ENCODE measurements at places on chromosomes 1 and 21. TPM values are rescaled to one million over a fixed set of nuclear protein-coding genes. Genes with fewer than 3 reads are reported as not detected.

FAM3B gene
- not detected for total RNA-seq

GRCh38 chr1:9670085-9670484 is 18.6 kb downstream of the PIK3CD start:
- H3K27me3 ChIP-seq, result peaks cover 4% of the 10 kb centered on the region
- no peak overlapping the region for H3K27ac ChIP-seq
- H3K36me3 ChIP-seq, result no peaks in the 10 kb centered on the region
- no peak for DNase-seq
- H3K4me3 ChIP-seq, result no peak overlapping the region

DNA sequence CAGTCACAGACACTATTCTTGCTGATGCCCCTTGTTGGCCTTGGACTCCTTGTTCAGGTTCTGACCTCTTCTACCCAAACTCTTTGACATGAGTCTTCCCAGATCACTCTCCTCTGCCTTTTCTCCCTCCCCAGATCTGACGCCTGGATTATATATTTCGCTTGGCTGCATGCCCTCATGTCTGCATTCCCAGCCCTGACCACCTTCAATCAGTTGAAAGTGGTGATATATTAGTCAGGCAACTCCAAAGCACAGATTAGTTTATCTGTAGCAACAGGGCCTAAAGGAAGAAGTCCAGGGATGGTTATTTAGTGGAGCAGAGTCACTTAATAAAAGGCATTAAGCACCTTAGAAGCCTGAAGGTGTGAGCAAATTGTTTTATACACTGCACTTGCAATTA is 110.0 kb upstream of the GUCA2B start:
- no peaks in the 10 kb centered on the region for H3K27me3 ChIP-seq
- no peaks in the 10 kb centered on the region for H3K36me3 ChIP-seq
- DNase-seq, result no peak
- H3K4me3 ChIP-seq, result no peak overlapping the region
- H3K27ac ChIP-seq, result no peak overlapping the region
- no peaks in the 10 kb centered on the region for H3K4me1 ChIP-seq

DNA sequence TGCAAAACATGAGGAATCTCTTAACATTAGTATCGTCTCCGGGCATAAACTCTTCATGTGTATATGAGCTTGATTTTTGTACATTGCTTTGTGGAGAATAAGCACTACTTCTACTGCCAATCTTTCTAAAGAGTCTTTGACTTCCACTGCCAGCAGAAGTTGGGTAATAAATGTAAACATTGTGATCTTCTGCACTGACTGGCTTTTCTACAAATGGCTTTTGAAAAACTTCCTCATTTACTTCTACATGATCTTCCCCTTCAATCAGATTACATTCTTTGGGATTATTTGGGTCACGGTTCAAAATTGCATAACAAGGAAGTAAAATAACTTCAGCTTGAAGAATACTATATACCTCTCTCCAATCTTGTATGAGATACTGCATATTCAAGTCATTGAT is 30.4 kb upstream of the SLC44A5 start:
- H3K36me3 ChIP-seq, result no peaks in the 10 kb centered on the region
- H3K4me1 ChIP-seq, result no peaks in the 10 kb centered on the region
- no peak overlapping the region for H3K27ac ChIP-seq
- H3K4me3 ChIP-seq, result no peak overlapping the region

DNA sequence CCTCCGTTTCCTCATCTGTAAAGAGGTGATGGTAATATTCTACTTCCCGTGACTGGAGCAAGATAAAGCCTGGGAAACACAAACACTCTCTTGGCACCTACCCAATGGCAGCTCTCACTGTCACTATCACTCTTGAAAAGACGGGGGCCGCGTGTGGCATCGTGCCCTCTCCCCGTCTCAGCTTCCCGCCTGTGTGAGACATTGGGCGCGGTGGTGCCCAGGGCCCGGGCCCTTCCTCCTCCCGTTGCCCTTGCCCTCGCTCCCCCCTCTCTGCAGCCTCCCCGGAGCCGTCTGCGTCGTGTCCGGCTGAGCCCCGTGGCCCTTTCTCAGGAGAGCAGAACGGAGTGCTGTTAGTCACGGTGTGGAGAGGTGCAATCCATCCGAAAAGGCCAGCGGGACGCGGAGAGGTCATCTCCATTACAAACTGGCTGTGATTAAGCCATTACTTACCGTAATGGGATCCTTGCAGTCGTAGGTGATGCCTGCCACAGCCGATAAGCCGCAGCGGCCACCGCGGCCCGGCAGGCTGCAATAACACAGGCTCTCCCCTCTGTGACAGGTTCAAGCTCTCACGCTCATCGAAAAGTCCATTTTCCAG is 156.4 kb upstream of the ZC3H12A start:
- no peaks in the 10 kb centered on the region for H3K36me3 ChIP-seq
- no peak for DNase-seq
- H3K4me3 ChIP-seq, result no peak overlapping the region
- no peak overlapping the region for H3K27ac ChIP-seq
- peaks cover 82% of the 10 kb centered on the region for H3K27me3 ChIP-seq

RAB3GAP2 gene
- 23.4 TPM for total RNA-seq

DMBX1 gene
- not detected for total RNA-seq

SIK1 gene
- total RNA-seq, result 7.9 TPM

ZBED6 gene
- 17.7 TPM for total RNA-seq

MPL gene
- total RNA-seq, result not detected

GRCh38 chr1:45753248-45754037 is 3.0 kb upstream of the IPP start:
- DNase-seq, result no peak
- H3K36me3 ChIP-seq, result no peaks in the 10 kb centered on the region
- H3K27me3 ChIP-seq, result no peaks in the 10 kb centered on the region
- H3K27ac ChIP-seq, result no peak overlapping the region

FALEC gene
- not detected for total RNA-seq

GRCh38 chr1:114043054-114043453 is 63.8 kb downstream of the OLFML3 start:
- no peak for DNase-seq
- H3K27ac ChIP-seq, result no peak overlapping the region
- H3K4me1 ChIP-seq, result peaks cover 4% of the 10 kb centered on the region
- no peaks in the 10 kb centered on the region for H3K36me3 ChIP-seq

TNFAIP8L2 gene
- 1.9 TPM for total RNA-seq

AVPR1B gene
- not detected for total RNA-seq

DNAH14 gene
- total RNA-seq, result 7.1 TPM

TRNP1 gene
- 16.4 TPM for total RNA-seq

DNA sequence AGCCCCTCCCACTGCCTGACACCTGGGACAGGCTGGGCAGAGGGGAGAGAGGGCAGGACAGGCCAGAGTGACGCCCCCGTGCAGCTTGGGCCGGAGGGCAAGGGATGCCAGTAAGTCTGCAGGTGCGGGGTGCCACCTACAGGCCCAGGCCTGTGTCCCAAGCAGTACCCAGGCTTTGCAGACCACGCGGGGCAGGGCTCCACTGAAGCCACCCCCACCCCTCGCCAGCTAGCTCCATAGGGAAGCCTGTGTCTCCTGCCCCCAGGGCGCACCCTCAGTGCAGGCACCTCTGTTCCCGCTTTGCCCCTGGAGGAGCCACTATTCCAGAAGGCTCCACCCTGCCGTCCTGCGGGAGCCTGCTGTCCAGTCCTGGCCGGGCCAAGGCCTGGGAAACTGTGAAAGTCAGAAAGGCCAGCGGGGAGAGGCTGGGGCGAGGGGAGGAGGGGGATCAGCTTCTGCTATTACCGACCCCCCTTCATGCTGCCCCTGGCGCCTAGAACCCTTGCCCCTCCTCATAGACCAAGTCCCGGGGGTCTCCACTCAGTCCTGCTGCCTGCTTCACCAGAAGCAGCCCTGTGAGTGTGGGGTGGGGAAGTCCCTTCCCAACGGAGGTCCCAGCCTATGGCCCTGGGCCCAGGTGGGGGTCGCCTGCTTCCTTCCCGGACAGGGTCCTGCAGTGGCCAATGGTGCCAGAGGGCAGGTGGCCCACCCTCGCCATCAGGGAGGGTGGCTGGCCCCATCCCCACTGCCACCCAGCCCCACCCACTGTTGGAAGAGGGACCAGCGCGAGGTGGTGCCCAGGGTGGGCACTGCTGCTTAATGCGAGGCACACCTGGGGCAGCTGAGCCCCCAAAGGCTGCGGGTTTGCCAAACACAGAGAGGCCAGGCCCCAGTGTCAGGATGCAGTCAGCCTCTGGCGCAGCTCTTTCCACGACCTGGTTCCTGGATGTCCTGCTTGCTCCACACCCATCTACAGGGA is 54.4 kb downstream of the KCNAB2 start:
- H3K27me3 ChIP-seq, result no peaks in the 10 kb centered on the region
- DNase-seq, result peak; percentile 57
- no peaks in the 10 kb centered on the region for H3K36me3 ChIP-seq
- H3K4me3 ChIP-seq, result no peak overlapping the region

GRCh38 chr1:66331658-66332547 is 202.1 kb upstream of the SGIP1 start:
- H3K27ac ChIP-seq, result peak overlapping the region; percentile 82
- H3K4me1 ChIP-seq, result no peaks in the 10 kb centered on the region
- H3K4me3 ChIP-seq, result peak overlapping the region; percentile 28
- peak; percentile 82 for DNase-seq
- no peaks in the 10 kb centered on the region for H3K27me3 ChIP-seq

- peaks cover 37% of the 10 kb centered on the region for H3K36me3 ChIP-seq
- H3K27ac ChIP-seq, result peak overlapping the region; percentile 93
- peak overlapping the region; percentile 91 for H3K4me3 ChIP-seq
- no peaks in the 10 kb centered on the region for H3K4me1 ChIP-seq
Measured at GRCh38 chr1:145992502-145992936, 3.9 kb downstream of the TXNIP start.

DNA sequence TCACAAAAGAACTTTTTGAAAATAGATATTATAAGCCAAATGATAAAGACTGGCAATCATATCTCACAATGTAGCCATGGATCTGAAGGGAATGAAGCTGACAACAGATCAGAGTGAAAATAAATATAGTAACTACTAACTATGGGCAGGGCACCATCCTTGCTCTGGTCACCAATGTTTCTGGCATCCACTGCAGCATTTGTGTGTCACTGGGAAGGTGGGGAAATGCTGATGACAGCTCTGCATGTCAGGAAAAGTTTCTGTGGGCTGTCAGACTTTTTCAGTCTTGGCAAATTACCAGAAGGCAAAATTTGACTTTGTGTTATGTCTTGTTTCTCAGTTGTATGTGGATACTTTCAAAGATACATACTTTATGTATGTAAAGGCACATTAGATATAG is 195.6 kb downstream of the ZNF326 start:
- H3K4me1 ChIP-seq, result no peaks in the 10 kb centered on the region
- no peak overlapping the region for H3K4me3 ChIP-seq
- no peak overlapping the region for H3K27ac ChIP-seq
- DNase-seq, result no peak
- no peaks in the 10 kb centered on the region for H3K27me3 ChIP-seq

DNA sequence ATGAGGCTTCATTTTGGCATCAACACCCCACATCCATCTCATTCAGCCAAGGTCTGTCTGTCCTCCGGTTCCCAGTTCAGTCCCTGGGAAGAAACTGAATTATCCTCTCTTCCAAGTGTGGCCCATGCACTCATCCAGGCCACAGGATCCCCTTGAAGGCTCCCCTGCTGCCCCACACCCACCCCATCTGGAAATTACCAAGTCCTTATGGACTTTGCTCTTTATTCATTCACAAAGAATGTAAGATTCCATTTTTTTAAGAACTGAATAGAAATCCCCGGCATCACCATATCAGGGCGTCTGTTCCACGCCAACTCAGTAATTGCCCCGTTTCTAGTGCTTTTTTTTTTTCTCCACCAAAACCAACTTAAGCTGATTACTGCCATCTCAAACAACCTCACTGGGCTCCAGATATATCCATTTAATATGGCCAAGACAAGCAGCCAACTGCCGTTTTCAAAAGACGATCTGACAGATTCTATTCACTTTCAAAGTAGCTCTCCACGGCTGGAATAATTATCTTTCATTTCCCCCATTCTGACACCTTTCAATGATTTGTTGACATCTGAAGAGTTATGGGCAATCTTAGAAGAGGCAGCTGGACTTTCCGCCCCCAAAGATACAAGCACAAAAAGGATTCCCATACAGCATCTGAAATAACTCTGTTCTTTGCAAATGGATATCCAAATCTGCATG is 55.9 kb downstream of the OLIG1 start:
- no peak for DNase-seq
- H3K27me3 ChIP-seq, result peaks cover 4% of the 10 kb centered on the region
- no peak overlapping the region for H3K27ac ChIP-seq

DLGAP3 gene
- 0.68 TPM for total RNA-seq

ARTN gene
- total RNA-seq, result not detected

- H3K4me1 ChIP-seq, result peaks cover 1% of the 10 kb centered on the region
- H3K4me3 ChIP-seq, result no peak overlapping the region
- no peaks in the 10 kb centered on the region for H3K36me3 ChIP-seq
- no peak overlapping the region for H3K27ac ChIP-seq
- H3K27me3 ChIP-seq, result no peaks in the 10 kb centered on the region
Measured at GRCh38 chr1:232980355-232980978, 30.1 kb downstream of the NTPCR start.

GRCh38 chr1:24620678-24621077 is 22.4 kb upstream of the SRRM1 start:
- no peak overlapping the region for H3K4me3 ChIP-seq
- H3K4me1 ChIP-seq, result no peaks in the 10 kb centered on the region
- H3K27me3 ChIP-seq, result no peaks in the 10 kb centered on the region
- H3K36me3 ChIP-seq, result no peaks in the 10 kb centered on the region
- DNase-seq, result no peak
